ENCODE measurements at places on chromosomes 1 and 21.

- peak; percentile 21 for DNase-seq
Measured at GRCh38 chr1:78834201-78834741, 172.3 kb downstream of the ADGRL4 start.

GRCh38 chr1:40861224-40862003, 749 bp downstream of the CITED4 start:
- DNase-seq = peak; percentile 59

DNA sequence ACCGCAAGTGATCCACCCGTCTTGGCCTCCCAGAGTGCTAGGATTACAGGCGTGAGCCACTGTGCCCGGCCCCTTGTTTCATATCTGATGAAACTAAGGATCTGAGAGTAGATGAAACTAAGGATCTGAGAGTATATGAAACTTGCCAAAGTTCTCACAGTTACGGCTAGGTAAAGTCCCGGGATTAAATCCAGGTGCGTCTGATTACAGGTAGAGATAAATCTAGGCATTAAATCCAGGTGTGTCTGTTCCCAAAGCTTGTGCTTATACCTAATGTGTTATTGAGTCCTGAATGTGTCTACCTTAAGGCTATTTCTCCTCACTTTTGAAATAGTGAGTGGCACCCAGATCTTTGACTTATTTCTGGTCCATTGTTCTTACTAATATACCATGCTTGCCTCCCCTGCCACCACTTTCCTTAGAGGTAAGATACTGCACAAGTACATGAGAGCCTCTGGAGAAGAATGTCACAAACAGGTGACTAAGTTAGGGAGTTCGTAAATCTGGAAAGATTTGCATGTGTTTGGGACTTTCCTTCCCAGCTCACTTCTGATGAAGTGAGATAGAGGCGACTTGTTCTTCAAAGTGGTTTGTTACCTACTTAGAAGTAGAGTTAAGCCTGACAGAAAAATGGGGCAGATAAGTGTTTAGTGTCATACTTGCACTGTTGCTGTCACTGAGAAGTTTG, 66.5 kb downstream of the AK4 start:
- DNase-seq = no peak

- no peak for DNase-seq
Measured at GRCh38 chr1:203720242-203720641, 44.7 kb upstream of the LAX1 start.

GRCh38 chr1:151267760-151268159, 13.2 kb downstream of the PSMD4 start:
- DNase-seq = no peak

DNA sequence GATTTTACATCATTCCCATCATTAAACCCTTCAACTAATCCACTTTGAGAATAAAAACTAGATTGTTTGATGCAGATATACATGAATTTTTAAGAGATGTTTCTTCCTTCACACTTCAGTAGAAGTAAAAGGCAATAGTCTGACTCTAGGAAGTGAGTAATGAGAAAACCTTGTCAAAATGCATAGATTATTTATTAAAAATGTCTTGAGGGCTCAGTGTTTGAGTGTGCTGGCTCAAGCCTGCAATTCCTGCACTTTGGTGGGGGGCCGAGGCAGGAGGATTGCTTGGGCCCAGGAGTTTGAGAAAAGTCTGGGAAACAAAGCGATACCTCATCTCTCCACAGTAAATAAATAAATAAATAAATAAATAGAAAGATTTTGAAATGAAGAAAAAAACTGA, 177.1 kb downstream of the NEGR1 start:
- DNase-seq = no peak

GRCh38 chr21:14900611-14901010, 164.2 kb downstream of the NRIP1 start:
- no peak for DNase-seq

DNA sequence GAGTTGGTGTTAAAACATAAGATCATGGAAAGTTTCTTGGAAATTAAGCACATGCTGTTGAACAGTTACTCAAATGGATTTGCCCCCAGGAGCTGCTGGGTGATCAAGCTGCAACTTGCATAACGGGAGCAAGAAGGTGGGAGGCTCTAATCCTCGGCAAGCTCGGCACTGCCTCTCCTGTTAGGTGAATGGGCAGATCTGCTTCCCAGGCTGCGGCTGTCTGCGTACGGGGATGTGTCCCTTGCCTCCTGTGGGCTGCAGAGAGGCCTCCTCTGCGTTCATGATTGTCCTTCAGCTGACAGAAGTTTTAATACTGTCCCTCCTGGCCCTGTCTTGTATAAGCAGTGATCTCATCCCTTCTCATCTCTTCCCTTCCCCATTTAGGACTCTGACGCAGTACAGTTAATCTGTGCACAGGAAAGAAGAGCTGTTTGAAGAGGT, 36.7 kb downstream of the ATP1A1 start:
- no peak for DNase-seq

DNA sequence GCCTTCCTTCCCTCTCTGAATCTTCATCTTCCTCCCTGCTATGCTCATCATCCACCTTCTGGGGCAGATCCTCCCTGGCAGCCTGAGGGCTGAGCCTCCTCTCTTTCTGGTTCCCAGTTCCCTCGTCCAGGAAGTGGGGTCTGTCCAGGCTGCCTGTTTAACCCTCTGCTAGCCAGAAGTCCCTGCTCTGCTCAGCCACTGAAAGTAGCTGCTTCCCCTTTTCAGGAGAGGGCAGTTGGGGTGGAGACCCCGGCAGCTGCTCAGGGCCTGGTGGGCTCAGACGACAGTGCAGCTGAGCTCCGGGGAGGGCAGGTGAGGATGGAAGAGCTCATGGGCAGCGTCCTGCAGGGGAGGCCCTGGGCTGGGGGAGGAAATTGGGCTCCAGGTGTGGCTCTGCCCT, 43.1 kb upstream of the ETV3 start:
- peak; percentile 29 for DNase-seq

GRCh38 chr1:242435200-242435599, 89.3 kb downstream of the PLD5 start:
- no peak for DNase-seq

DNA sequence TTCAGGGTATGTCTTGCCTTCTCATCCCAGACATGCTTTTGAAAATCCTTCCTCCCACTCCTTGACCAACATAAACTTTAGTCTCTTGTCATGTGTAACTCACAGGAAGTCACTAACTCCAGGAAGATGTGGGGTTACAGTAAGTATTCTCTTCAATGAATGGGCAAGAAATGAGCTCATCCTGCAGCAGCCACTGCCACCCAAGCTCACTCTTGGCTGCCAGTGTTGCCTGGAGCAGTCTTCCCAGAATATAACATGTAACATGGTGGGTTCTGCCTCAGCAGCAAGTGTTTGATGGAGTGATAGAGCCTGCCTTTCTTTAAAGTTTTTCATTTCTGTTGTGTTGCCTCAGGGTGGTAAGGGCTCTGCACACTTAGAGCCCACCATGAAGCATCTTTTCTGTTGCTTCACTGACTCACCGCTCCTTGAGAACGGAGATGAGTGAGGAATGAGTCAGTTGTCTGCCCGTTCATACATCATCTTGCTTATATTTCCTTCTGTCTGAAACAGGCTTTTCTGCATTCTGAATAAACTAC, 187.0 kb downstream of the TPR start:
- DNase-seq = no peak

DNA sequence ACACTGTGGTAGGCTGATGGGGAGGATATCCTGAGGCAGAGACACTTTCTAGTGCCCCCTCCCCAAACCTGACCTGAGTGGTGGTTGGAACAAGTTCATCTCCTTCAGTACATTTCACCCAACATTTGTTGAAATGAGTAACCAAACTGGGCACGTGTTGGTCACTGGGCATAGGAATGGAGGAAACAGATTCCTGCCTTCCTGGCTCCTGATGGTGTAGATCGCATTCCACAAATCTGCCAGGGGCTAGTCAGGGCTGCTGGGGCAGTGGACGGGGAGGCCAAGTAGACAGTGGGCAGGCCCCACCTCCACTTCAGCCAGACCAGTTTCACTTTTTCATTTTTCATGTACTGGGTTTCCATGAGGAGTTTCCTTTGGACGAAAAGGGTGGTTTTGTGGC, 16.5 kb upstream of the ALX3 start:
- DNase-seq = no peak

DNA sequence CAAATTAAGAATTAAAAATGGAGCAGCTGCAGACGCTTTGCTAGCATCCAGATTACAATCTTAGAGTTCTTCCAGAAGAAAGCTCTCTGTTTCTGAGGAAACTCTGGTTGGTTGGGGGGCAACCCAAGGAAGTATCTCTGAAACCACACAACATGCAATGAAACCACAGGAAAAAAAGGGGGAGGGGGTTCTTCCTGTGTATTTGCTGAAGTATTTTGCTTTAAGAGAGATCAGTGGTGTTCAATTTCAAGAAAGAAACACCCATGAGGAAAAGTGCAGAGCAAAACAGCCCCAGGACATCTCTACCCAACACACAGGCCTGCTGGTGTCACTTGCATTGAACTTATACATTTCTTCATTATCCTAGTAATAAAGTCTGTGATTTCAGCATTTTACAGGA, 19.7 kb upstream of the TIAM1 start:
- DNase-seq = no peak

- no peak for DNase-seq
Measured at GRCh38 chr1:46113948-46114347, 18.5 kb downstream of the PIK3R3 start.

DNA sequence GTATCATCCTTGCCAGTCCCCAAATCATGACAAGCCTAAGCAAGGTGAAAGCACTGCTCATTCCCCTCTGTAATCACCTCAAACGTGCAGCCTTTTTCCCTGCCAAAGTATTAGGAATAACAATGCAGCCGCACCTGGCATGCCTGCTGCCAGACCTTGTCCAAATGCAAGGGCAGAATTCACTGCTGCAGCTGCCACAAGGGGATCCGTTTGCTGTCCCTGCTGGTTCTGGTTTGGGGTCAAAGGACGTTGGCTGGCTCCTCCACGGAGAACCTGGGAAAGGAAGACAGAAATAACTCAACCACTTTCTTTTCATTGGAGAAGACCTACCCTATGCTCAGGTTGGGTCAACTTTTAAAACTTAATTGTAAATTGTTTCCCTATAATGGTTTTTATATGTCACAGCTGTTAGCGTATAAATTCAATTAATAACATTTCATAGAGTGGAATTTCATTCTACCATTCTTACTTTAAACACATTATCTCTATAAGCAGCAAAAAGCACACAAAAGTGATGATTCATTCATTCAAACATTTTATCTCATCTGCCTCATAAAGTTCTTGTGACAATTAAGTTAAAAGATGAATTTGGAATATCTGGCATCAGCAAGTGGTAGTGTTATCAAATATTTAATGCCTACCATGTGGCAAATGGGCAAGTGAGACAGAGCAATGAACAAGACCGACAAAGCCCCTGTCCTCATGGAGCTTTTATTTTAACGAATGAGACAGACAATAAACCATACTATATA, 59.8 kb upstream of the SDC3 start:
- no peak for DNase-seq

DNA sequence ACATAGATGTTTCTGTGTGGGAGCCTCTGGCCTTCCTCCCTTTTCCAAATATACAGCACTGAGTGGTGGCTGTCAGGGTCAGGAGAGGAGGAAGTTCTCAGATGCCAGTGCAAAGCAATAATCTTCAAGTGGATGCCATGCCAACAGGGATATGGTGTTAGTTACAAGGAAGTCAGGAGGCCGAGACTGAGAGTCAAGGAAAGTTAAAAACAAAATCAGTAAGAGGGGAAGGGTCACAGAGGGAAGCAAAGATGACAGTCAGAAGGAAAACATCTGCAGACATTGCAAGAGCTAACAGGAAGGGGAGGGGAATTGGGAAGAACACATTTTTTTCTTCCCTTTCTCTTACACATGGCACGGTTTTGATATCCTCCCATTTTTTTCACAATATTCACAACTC, 691.4 kb downstream of the ADGRL2 start:
- no peak for DNase-seq

- DNase-seq = no peak
Measured at GRCh38 chr1:40315795-40316594, 1.1 kb downstream of the COL9A2 start.

GRCh38 chr1:198185146-198185545, 28.3 kb downstream of the NEK7 start:
- no peak for DNase-seq

DNA sequence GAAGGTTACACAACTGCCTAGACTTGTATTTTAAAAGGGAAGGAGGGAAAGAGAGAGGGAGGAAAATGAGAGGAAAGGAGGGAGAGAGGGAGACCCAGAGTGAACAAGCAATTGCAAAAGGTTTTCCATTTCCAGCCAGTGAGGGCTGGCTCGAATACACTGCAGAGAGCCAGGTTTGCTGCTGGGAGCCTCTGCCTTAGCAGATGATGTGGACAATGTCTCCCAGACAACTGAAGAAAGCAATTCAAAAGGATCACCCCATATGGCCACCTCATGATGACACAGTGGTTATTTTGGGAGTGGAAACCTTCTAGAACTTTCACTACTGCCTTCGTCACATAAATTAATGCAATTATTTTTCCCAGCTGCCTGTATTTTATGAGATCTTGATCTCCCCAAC, 86.4 kb downstream of the BCAR3 start:
- DNase-seq = no peak

GRCh38 chr21:36321325-36322082, 1.5 kb downstream of the MORC3 start:
- DNase-seq = no peak

- no peak for DNase-seq
Measured at GRCh38 chr1:201728731-201729130, 100.2 kb upstream of the IPO9 start.

GRCh38 chr21:39518055-39518846, 66.5 kb downstream of the SH3BGR start:
- peak; percentile 76 for DNase-seq

DNA sequence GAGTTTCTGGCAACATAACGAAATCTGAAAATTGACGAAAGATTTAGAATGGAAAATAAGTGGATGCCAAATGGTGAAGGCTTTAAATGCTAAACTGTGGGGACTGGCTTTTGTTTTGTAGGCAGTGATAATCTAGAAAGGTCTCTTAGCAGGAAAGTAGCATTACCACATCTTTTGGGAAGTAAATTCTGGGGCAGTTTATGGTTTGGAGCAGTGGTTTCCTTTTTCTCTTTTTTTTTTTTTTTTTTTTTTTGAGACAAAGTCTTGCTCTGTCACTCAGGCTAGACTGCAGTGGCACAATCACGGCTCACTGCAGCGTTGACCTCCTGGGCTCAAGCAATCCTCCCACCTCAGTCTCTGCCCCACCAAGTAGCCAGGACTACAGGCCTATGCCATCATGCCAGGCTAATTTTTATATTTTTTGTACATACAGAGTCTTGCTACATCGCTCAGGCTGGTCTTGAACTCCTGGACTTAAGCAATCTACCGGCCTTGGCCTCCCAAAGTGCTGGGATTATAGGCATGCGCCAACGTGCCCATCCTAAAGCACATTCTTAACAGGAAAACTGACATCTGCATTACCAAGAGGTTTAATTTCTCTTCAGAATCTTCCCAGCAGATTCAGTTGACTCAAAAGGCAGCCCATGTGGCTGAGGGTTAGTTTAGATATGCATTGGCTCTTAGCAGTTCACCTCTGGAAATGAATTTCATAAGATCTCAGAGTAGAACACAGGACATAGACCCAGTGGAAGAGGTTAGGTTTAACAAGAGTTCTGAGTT, 32.9 kb downstream of the C21orf91 start:
- no peak for DNase-seq

- no peak for DNase-seq
Measured at GRCh38 chr1:201252944-201253371, 30.3 kb upstream of the PKP1 start.
